ENCODE measurements at places on chromosomes 6 and 20.
A peak's percentile ranks its signal among the peaks of the same experiment; 100 is the strongest.

DNA sequence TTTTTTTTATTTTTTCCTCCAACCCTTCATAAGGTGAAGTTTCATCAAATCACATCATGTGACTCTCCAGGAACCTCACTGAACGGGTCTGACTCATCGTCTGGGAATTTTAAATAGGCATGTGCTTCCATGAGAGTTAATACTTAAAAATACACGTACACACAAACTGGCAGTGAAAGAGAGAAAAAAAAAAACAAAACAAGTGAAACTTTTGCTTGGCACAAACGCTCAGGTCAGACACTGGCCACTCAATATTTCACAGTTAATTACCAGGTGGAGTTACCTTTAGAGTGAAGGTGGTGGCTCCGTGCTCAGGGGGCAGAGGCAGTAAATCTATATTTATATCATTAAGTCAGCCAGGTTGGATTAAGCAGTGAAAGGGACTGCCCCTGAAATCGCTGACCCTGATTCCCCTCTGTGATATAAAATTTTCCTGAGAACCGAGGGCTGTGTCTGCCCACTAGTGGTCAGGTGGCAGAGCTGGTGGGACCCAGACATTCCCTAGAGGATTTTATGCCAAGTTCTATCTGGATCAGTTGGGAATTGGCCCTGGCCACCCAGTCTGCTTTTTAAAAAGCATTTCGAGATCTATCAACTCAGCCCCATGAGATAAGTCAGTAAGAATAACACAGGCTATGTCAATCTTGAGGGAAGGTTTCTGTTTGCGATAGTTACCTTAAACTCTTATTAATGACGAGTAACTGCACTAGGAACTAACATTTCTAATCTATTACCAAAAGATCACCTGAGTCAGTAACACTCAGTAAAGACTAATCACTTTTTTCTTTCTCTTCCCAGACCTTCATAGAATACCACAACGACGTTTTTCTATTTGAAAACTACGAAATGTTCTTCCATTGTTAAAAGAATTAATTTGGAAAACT is 259.1 kb downstream of the HDGFL1 start:
- DNase-seq, result peak; percentile 64

DNA sequence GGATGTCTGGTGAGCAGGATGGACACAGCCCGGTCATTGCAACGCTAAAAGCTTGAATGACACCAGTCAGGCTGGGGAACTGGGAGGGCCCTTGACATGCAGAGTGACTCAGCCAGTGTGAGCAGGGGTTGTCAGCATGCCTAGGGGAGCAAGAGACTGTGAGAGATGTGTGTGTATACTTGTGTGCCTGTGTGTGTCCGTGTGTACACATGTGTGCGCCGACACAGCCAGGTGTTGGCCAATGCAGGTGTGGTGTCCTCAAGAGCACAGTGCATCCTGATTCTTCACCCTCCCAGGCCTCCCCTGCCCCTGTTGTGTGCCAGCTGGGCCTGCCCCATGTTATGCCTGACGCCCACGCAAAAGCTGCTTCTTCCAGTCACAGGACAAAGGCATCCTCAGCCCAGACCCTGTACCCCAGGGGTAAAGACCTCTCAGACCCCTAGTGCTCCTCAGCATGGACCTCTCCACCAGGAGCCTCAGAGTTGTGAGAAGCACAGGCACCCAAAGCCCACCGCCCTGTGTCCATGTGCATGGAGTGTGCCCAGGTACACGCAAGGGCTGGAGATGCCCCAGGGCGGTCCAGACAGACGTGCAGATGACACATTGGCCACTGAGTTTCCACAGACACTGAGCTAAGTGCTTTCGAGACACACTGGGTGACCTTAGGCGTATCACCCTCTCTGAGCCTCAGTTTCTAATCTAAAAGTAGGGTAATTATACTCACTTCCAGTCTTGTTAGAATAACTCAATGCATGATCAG is 16.6 kb downstream of the NRSN2 start:
- no peak for DNase-seq

- no peak for DNase-seq
Measured at GRCh38 chr6:156021746-156022396, 566.2 kb upstream of the NOX3 start.

DNA sequence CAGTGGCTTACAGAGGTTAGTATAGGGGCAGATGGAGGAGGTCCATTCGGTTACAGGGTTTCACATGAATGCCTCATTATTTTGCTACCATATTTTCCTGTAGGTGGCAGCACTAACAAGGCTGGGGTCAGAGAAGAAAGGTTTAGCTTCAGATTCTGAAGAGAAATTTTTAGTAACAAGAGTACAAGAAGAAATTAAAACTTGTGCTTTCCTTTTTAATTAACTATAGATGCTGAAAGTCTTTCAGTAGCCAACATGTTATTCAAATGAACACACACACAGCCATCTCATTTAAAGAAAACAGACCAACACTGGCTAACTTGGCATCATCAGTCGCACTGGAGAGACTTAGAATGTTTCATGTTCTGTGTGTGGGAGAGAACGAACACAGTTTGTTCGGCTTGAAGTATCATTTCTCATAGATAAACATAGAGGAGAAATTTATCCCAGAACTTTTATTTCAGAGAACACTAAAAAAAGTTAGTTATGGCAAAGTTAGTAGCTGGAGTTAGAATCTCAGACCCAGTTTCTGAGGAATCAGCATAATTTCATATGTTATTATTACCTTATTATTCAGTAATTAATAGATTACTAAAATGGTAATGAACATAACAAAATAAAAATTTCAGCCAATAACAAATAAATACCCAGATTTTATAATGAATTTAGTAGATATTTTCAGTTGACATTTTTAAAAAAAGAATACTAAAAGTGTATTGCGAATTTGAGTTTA is 314.0 kb upstream of the RSPO3 start:
- peak; percentile 47 for DNase-seq

DNA sequence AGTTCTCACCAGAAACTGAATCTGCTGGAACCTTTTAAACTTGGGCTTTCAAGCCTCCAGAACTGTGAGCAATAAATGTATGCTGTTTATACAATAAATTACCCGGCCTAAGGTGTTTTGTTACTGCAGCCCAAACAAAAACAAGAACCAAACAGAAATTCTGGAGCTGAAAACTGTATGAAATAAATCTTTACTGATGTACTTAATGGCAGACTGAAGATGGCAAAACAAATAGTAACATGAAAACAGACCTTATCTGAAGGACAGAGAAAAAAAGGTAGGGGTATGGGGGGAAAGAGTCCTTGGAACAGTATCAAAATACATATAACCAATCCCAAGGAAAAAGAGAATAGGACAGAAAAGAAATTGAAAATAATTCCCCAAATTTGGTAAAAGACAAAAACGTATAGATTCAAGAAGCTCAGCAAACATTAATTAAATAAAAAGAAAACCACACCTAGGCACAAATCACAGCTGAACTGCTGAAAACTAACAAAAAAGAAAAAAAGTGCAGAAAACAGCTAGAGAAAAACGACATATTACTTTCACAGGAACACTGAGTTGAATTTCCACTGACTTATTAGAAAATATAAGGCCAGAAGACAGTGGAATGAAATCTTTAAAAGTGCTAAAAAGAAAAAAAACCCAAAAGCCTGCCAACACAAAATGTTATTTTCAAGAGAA is 47.7 kb downstream of the NOL7 start:
- no peak for DNase-seq

- no peak for DNase-seq
Measured at GRCh38 chr6:2175825-2176224, 69.6 kb downstream of the GMDS start.
